ENCODE measurements at places on chromosomes 7 and 10.
A peak's percentile ranks its signal among the peaks of the same experiment; 100 is the strongest.

DNA sequence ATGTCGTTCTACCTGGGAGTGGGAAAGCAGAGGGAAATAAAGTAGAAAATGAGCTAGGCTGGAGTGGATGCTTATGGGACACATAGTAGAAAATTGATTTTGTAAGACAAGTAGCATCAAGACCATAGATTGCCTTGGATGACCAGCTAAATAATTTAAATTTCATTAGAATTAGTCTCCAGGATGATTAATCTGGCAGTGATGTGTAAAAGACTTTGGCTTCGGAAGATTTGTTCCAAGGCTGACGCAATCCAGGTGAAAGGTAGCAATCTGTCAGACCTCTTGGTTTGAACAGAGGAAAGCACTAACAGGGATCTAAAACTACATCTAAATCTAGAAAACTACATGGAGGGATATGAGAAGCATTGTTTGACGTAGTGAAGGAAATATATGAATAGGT, 236.5 kb downstream of the ARL4A start:
- no peak for DNase-seq

GRCh38 chr7:140014123-140014522, 48.6 kb downstream of the PARP12 start:
- no peak for DNase-seq

GRCh38 chr10:110353244-110354119, 48.8 kb upstream of the SMNDC1 start:
- DNase-seq = no peak

- no peak for DNase-seq
Observed at GRCh38 chr10:92894081-92894655, 45.8 kb downstream of the EXOC6 start.

DNA sequence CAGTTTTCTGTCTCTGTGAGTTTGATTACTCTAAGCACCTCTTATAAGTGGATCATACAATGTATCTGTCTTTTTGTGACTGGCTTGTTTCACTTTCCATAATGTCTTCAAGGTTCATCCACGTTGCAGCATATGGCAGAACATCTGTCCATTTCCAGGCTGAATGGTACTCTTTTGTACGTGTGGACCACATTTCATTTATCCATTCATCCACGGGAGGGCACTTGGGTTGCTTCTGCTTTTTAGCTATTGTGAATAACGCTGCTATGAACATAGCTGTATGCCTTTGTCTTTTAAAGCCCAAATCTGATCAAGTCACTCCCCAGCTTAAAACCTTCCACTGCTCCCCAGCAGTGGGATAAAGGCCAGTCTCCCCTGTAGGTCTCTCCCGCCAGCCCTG, 31.5 kb downstream of the EGFR start:
- peak; percentile 92 for DNase-seq

DNA sequence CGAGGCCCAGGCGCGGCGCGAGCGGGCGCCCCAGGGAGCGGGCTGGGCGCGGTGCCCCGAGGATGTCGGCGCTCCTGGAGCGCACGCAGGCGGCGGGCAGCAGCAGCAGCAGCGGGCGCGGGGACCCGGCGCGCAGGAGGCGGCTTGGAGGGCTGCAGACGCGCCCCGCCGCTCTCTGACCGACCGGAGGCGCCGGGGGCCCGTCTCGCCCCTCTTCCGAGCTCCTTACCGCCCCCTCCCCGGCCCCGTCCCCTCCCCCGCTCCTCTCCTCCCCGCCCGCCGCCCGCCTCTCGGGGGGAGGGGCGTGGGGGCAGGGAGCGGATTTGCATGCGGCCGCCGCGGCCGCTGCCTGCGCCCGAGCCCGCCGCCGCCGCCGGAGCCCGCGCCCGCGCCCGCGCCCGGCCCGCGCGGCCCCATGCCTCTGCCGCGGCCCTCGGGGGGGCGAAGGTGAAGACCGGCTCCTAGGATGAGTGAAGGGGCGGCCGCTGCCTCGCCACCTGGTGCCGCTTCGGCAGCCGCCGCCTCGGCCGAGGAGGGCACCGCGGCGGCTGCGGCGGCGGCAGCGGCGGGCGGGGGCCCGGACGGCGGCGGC, at the start of gene NRG3:
TSS of gene NRG3 (plus strand) at position 320 of the 592 bp plus-strand sequence.
- no peak for DNase-seq

DNA sequence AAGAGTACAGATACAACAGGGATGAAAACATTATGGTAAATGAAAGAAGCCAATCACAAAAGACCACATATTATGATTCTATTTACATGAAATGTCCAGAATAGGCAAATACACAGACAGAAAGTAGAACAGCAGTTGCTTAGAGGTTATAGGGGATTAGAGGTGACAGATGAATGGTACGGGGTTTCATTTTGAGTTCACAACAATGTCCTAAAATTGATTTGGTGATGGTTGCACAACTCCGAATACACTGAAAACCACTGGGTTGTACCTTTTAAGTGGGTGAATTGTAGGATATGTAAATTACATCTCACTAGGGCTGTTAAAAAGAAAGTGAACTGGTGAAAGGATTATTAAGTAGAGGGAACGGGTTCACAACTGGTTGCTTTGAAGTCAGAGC, 76.3 kb upstream of the MRLN start:
- no peak for DNase-seq

- DNase-seq = no peak
Observed at GRCh38 chr10:128209862-128210214, 83.6 kb upstream of the MKI67 start.

DNA sequence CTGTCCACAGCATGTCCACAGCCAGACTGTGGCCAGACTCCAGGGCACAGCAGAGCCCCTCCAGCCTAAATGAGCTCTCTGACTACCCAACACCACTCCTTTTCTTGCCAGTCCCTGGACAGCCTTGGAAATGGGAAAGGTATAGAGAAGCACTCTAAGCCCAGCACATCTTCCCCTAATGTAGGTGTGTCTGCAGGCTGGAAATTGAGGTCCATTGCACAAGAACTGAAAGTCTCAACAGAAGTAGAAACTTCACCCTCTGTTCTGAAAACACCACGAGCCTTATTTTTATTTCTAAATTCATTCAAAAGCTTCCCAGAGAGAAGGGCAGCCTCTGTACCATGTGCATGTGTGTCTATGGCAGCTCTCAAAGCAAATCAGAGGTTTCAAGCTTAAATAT, 3.7 kb upstream of the KCNMA1 start:
- no peak for DNase-seq

DNA sequence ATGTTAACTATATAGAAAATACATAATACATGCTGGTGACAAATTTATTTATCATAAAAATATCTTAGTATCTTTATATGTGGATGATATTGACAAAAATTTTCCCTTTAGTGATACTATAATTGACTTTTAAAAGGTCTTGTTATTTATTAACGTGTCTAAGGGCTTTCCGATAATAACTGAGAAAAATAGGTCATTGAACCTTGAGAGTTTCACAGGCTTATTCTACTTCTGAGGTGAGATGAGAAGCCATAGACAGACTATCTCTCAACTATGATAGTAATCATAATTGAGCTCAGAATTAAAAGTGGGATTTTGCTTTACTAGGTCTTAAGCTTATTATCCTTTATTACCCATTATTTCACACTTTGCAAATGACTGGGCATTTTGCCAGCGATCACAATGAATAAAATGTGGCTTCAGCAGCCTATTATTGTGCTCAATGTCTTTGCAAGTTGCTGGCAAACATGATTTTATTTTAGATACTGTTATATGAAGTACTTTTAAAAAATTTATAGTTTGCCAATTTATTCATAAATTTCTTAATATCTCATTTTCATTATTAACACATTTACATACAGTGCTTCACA, 574.5 kb downstream of the ZWINT start:
- no peak for DNase-seq

DNA sequence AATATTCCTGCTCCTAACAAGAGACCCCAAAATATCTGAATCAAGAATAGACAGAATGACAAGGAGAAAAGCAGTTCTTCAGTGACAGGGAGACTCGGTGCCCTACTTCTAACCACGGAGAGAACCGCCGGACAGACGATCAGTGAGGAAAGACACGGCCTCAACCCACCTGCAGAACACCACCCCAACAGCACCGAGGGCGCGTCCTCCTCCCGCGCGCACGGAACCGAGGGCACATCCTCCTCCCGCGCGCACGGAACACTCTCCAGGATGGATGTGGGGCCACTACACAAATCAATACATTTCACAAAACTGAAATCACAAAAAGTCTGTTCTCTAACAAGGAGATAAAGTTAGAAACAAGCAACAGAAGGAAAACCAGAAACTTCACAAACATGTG, 9.7 kb upstream of the ADAM8 start:
- DNase-seq = no peak

- no peak for DNase-seq
Observed at GRCh38 chr7:90579181-90579688, 16.9 kb upstream of the CDK14 start.

DNA sequence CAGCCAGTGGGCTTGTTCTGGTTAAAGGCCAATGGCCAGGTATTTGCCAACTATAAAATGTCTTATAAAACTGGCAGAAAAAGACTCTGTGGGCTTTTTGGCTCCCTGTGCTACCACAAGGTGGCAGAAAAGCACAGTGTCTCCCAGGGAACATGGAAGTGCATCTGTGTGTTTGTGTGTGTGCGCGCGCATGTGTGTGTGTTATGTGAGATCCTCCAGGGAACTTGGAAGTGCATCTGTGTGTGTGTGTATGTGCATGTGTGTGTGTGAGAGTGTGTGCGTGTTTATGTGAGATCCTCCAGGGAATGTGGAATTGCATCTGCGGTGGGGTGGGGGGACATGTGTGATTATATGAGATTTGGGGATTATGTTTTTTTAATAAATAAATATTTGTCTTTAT, 30.2 kb upstream of the ABI1 start:
- peak; percentile 64 for DNase-seq

GRCh38 chr7:47414342-47415317, 167.3 kb downstream of the TNS3 start:
- no peak for DNase-seq

DNA sequence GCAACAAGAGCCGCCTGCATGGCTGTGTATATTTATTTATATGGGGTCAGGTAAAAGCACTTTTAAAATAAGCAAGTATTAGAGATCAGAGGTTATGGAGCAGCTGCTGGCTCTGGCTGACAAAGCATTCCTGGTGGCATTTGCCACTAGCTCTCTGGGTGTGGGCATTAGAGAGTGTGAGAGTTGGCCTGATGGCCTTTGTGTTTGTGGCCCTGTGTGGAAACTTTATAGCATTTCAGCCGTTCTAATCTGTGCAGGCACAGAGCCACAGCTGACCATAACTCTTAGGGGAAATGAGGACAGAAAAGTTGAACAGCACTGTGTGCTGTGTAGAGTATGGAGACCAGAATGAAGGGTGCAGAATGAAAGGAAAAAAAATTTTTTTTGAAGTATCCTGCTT, 118.9 kb downstream of the AUTS2 start:
- no peak for DNase-seq

DNA sequence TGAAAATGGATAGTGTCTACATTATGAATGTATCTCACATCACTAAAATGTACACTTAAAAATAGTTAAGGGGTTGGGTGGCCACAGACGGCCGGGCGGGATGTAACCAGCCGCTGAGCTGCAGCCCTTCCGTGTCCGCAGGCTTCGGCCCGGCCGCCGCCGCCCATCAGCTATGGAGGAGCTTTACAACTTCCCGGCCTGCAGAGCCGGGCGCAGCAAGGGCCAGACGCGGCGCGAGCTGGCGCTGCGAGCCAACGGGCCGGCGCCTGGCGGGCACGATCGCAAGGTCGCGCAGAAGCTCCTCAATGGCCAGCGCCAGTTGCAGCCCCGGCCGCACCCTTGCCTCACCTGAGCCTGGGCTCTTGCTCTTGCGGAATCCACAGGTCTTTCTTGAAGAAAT, 69.1 kb downstream of the KMT2C start:
- DNase-seq = no peak

GRCh38 chr7:41943094-41943577, 240.2 kb upstream of the INHBA start:
- peak; percentile 20 for DNase-seq

- no peak for DNase-seq
Observed at GRCh38 chr10:18683427-18683826, 24.2 kb downstream of the ARL5B start.

DNA sequence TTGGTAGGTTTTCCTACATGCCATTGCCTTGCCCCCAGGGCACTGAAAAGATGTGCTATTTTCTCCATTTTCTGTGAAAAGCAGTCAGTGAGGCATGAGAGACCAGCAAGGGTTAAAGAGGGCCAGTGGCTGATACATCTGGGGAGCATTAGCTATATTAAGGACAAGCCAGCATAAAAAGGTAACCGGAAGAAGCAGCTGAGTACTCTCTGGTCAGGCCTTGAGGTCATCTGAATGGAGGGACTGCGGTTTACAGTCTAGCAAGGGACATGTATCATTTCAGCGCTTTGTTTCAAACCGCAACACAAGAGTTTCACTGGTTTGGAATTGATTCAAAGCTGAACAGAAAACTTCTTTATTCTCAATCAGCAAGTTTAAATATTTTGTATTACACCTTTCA, 120.4 kb downstream of the EPDR1 start:
- DNase-seq = no peak

DNA sequence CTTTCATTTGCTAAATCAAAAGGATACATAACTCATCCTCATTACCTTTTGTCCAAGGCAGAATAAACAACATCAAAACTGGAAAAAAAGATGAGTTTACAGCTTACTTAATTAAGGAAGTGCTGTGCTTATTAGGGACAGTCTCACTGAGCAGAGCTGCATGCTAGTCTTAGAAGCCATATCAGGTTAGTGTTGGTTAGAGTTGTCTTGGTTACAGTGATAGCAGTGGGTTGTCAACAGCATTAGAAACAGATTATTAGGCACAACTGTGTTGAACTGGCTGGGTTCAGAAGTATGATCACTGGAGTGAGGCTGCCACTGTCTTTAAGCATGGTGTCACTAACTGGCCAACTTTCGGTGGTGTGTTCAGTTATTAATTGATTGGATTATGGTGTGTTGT, 503.9 kb upstream of the IGFBP3 start:
- no peak for DNase-seq

DNA sequence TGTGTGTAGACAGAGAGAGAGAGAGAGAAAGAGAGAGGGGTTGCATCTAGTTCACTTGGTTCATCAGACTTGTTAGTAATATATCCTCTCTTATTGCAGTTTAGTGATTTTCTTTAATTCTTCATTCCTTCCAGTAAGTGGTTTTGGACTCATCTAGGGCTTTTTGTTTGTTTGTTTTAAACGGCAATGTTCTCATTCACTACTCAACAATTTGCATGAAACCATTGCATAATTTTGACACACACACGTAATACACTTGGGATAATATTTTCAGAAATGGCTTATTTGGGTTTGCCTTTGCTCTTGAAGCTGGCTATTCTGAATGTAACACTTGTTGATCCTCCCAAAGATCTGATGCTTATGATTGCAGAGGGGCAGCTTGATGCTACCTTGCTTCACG, 16.4 kb upstream of the ZNF32 start:
- no peak for DNase-seq

Data from NCI-H1694 (cell line).